ENCODE measurements at places on chromosomes 12 and 14.

DNA sequence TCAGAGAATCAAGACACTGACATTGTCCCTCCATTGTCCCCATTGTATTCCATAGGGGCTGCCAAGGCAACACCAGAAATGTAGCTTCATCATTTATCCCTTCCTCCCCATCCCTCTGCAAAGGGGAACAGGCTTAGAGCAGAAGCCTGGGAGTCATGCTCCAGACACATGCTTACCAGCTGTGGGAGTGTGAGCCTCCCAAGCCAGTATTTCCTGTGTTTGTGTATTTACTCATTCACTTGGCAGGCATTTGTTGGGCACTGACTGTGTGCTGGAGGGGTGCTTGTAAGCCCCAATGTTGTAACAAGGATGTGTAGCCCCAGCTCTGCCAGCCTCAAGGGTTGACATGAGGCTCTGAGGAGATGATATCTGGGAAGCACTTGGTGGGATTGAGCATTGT is 46.0 kb upstream of the TCL1A start:
- no peak for DNase-seq

DNA sequence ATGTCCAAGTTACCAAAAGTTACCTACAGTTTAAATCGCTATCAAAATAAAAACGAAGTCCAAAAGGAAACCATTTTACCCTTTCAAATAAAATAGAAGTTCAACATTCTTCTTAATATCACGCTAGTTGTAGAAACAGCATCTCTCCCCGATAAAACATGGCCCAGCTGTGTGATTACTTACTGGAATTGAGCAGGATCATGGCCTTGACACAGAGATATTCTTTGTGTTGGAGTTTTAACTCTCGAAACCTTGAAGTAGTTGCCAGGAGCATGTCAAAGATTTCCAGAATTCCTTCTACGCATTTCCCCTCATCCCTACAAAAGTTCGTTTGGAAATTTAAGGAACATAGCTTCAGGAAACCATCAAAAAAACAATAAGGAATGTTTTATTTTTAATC is 44.8 kb downstream of the ESR2 start:
- DNase-seq = no peak

DNA sequence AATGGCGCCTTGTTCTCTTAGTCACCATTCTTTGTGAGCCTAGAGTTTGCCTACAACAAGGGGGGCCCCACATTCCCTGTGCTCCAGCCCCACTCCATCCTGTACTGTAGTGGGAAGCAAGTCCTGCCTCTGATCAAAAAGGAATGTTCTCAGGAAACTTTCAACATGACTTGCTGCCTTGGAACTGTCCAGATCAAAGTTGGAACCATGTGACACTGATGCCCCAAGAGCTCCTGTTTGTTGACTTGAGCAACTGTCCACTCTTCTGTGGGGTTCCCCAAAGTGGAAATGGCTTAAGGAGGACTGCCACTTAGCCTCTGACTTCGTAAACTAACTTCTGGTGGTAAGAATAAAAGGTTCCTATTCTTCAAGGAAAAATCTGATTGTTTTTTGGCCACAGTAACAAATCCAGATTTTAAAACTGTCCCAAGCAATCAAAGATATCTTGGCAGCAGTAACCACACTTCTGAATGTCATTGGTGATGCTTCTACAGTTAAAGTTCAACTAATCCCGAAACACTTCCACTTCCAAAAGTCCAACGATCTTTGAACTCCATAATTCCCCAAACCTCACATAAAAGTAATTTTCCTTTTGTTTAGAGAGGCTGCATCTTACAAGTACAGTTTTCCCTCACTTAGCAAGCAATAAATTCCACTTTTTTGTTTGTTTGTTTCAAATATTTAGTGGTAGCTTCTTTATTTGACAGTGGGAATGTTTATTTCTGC is 67.2 kb downstream of the PAH start:
- no peak for DNase-seq

GRCh38 chr12:49623142-49623904 is at the start of gene PRPF40B:
TSS of gene PRPF40B (plus strand) at chr12:49623561. CDS start at chr12:49623591, 30 bp downstream.
- DNase-seq = peak; percentile 78

DNA sequence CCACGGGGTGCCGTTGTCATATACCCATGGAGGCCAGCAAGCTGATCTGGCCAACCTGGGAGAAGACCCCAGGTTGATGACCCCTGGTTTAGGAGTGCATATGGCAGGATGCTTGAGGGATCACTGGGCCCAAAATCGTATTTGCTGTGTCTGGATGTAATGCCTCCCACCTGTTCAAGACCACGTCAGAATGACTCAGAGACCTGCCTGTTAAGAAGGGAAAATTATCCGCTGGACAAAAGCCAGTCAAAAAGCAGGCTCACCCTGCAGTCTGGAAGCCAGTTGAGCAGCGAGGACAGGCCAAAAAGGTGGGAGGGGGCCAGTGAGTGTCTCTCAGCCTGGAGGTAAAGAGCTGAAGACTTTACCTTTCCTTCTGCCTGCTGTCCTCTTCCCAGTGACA is 449.2 kb downstream of the DPF3 start:
- DNase-seq = no peak

GRCh38 chr14:33413381-33413780 is 474.7 kb downstream of the NPAS3 start:
- no peak for DNase-seq

DNA sequence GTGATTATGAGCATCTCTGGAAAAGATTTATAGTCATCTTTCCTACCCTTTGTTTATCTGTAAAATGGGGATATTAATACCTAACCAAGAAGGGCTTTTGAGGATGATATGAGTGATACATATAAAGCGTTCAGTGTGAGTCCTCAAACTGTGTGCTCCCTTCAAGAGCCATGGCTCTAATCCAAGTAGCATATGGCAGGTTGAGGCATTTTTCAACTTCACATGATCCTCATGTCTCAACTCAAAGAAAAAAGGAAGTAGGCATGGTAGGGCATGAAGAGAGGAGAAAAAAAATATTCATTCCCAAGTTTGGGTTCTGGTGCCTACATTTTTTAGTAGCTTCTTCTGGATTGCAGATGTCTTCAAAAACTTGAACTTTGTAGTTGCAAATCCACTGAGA is 286.3 kb upstream of the ATP2B1 start:
- DNase-seq = no peak

GRCh38 chr12:98951406-98951805 is 306.3 kb downstream of the APAF1 start:
- no peak for DNase-seq

- no peak for DNase-seq
Observed at GRCh38 chr12:24488906-24489619, 459.8 kb downstream of the BCAT1 start.

- no peak for DNase-seq
Observed at GRCh38 chr12:52495389-52495788, 2.3 kb upstream of the KRT6A start.

GRCh38 chr12:27859648-27860047 is 79.6 kb upstream of the MANSC4 start:
- DNase-seq = no peak

GRCh38 chr12:132494294-132495164 is 4.6 kb downstream of the FBRSL1 start:
- DNase-seq = no peak

- no peak for DNase-seq
Observed at GRCh38 chr12:90908465-90908864, 46.5 kb downstream of the CCER1 start.

DNA sequence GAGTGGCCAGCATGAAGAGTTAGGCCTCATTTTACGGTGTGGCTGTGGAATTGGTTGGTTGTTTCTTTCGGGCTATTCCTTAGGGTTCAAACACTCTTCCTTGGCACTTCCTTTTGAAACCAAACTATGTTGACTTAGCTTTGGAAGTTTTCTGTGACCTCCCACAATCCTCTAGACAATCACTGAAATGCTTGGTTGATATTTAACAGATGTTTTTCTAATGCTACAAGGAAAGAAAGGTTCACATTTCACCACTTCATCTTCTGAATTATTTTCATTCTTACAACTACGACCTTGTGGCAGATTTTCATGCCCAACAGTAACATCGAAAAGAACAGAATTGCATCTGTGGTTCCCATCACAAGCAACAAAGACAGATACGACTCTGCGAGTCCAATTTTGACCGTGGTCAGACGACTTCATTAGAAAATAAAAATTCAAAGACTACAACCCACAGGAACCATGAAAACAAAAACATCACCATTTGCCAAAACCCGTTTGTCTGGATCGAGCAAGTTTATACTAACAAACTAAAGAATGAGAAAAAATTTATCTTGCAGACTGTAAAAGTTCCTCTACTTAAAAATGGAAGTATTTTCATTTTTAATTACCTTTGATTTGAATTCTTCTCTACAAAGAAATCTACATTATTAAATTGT is 16.9 kb downstream of the PRKAB1 start:
- DNase-seq = no peak

DNA sequence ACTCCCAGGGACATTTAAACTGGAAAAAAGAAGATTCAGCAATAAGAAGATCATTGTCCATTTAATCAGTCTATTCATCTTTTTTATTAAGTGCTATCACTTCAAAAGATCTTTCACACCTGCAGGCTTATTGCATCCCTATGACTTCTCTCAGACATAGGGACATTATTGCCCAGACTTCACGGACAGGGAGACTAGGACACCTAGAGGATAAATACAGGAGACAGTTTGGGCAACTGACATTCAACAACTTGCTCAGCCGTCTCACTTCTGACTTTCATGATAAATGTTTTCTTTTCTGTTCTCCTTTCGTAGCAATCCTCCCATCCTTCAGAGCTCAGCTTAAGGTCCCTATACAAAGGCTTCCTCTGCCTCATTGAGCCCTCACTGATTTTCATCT is 84.3 kb downstream of the TMEM30B start:
- no peak for DNase-seq

DNA sequence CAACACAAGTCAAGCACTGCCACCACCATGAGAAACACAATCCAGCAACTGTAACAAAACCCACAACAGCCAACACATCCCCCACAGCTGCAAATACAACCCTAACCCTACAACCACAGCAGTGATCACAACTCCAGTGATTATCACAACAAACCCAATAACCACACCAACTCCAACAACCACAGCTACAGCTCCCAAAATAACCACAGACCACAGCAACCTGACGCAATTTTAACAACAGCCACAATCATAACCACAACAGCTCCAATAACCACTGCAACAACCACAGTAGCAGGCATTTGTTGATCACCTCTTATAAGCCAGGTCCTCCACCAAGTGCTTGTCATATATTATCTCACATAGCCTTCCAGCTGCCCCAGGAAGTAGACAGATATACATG is 42.2 kb upstream of the FAM181A start:
- no peak for DNase-seq

GRCh38 chr12:82015623-82016347 is 256.6 kb upstream of the PPFIA2 start:
- DNase-seq = no peak

DNA sequence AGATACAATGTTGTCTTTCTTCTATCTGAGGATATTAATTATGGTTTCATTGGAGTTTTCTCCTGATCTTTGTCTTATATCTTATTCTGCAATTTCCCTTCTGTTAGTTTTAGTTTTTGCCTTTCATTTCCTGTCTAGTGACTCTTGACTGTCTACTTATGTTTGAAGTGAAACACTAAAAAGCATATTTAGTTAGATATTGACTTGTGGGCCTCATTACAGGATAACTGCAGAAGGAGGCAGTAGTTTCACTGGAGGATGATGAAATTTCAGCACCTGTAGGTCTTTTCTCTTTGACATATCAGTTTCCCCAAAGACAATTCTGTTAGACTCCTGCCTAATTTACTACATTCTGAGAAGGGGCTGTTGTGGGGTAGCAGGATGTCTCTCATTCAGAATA is 97.5 kb upstream of the NEDD1 start:
- DNase-seq = no peak

GRCh38 chr12:130425698-130426245 is 88.1 kb downstream of the PIWIL1 start:
- DNase-seq = no peak

- DNase-seq = no peak
Observed at GRCh38 chr12:51132693-51133092, 40.2 kb downstream of the TFCP2 start.

- DNase-seq = no peak
Observed at GRCh38 chr12:92739113-92739512, 36.3 kb downstream of the PLEKHG7 start.

GRCh38 chr14:91545946-91546716 is 36.0 kb upstream of the PPP4R3A start:
- no peak for DNase-seq

DNA sequence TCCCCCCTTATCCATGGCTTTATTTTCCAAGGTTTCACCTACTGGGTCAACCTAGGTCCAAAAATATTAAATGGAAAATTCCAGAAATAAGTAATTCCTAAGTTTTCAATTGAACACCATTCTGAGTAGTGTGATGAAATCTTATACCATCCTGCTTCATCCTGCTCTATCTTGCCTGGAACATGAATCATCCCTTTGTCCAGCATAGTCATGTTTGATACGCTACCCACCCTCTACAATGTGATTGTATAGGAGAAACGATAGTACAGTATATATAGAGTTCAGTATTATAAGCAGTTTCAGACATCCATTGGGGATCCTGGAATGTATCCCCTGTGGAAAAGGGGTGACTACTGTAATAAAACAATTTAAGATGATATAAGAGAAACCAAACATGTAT is 62.2 kb downstream of the IFNG start:
- no peak for DNase-seq

- no peak for DNase-seq
Observed at GRCh38 chr14:88476214-88476774, 78.5 kb downstream of the PTPN21 start.

GRCh38 chr12:111029732-111030131 is 109.4 kb upstream of the MYL2 start:
- no peak for DNase-seq

GRCh38 chr14:68380329-68380741 is 412.5 kb downstream of the ZFP36L1 start:
- no peak for DNase-seq

GRCh38 chr14:51331486-51332367 is 91.7 kb downstream of the TMX1 start:
- no peak for DNase-seq

GRCh38 chr12:68622250-68622649 is 11.6 kb downstream of the RAP1B start:
- no peak for DNase-seq

DNA sequence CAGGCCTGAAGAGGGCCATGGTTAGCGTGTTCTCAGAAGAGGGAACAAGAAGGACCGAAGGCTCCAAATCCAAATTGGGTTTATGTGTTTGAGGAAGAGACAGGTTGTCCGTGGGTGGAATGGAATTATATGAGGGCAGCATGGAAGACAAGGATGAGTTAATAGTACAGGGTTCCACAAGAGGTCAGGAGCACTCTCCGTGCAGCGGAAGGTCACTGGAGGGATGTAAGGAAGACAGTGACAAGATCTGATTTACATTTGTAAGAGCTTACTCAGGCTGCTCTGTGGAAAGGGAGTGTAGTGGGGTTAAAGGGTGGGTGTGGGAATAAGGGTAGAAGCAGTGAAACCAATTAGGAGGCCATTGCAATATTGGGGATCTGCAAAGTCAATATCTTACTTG is 97.0 kb downstream of the TPH2 start:
- DNase-seq = no peak

DNA sequence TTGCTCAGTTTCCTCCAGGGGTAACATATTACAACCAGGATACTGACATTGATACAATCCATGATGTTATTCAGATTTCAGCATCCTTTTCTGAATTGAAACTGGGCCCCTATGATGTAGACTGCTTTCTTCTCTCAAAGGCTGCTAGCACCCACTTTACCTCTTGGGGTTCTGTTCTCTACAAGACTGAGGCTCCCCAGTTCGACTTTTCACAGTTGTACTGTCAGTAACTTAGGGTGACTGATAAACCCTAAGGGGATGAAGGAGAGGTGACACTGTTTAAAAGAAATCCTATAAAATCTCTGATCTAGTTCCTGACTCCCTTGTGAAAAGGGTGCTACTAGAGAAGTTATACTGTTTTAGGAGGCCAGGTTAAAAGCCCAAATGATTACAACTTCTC is 818 bp downstream of the VPS33A start:
- DNase-seq = no peak

GRCh38 chr12:109387425-109388166 is 39.9 kb downstream of the MYO1H start:
- no peak for DNase-seq

Data from NCI-H1048 (cell line).